ENCODE measurements at places on chromosomes 6 and 20. TPM values are rescaled to one million over a fixed set of nuclear protein-coding genes. Genes with fewer than 3 reads are reported as not detected.

DNA sequence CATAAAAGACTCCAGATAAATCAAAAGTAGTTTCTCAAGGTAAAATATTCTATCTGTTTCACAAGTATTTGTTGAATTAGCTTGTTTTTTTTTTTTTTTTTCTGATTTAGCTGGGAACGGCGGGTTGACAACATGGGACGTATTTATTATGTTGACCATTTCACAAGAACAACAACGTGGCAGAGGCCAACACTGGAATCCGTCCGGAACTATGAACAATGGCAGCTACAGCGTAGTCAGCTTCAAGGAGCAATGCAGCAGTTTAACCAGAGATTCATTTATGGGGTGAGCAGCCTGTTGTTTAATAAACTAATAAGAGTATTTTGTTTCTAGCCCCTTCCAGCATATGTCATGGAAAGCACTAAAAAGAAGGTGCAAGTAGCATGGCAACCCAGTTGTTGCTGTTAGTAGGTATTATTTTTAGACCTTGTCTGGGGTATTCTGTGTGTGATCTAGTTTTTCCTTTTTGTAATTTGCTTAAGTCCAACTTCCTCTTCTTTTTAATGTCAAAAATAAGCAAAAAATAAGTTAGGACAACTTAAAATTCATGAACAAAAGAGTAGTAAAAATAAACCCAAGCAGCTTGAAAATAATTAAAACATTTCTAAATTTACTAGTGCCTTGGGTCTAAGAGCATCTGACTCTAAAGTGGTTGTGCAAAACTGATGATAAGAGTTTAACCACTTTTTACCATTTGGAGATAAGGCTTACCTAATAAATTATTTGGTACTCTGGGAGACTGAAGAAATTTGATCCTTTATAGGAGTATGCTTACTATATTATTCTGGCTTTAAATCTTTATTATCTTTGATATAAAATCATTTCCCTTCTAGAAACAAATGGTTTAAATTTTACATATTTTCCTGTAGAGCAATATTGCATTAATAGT lies 70.8 kb upstream of the DYNLRB1 start:
- no peak for DNase-seq

The TPBG gene
- 5.8 TPM for total RNA-seq

- peak; percentile 90 for DNase-seq
These were observed 90.7 kb upstream of the ARID1B start for GRCh38 chr6:156686301-156686994.

- DNase-seq: no peak
These were observed 78.9 kb upstream of the ISM1 start for GRCh38 chr20:13142143-13142542.

The ZC3H12D gene
- 0.13 TPM for total RNA-seq

The MRPL14 gene
- 60.0 TPM for total RNA-seq

GRCh38 chr6:85537055-85537494 lies 56.6 kb downstream of the SNX14 start:
- DNase-seq: peak; percentile 23

- no peak for DNase-seq
These were observed 102.0 kb downstream of the HIVEP1 start for GRCh38 chr6:12114055-12114503.

- DNase-seq: no peak
These were observed 16.7 kb upstream of the LMBRD1 start for GRCh38 chr6:69813508-69813907.

The CNKSR3 gene
- 6.7 TPM for total RNA-seq

- DNase-seq: no peak
These were observed 104.7 kb upstream of the RREB1 start for GRCh38 chr6:7003041-7003440.

GRCh38 chr20:31605902-31606803 lies 1.1 kb downstream of the ID1 start:
- DNase-seq: no peak

The MICB gene
- total RNA-seq: 4.9 TPM

The KIF25 gene
- total RNA-seq: 0.51 TPM

DNA sequence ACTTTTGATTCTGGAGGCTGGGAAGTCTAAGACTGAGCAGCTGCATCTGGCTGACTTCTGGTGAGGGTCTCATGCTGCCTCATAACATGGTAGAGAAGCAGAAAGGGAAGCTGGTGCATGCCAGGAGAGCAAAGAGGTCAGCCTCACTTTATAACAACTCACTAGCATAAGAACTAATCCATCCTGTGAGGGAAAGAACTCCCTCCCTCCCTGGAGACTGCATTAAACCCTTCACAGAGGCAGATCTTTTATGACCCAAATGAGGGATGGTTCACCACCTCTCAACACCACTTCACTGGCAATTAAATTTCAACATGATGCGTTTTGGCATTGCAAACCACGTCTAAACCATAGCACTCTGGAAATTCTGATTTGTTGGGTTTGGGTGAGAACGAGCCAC lies 33.9 kb downstream of the STXBP5 start:
- DNase-seq: no peak

DNA sequence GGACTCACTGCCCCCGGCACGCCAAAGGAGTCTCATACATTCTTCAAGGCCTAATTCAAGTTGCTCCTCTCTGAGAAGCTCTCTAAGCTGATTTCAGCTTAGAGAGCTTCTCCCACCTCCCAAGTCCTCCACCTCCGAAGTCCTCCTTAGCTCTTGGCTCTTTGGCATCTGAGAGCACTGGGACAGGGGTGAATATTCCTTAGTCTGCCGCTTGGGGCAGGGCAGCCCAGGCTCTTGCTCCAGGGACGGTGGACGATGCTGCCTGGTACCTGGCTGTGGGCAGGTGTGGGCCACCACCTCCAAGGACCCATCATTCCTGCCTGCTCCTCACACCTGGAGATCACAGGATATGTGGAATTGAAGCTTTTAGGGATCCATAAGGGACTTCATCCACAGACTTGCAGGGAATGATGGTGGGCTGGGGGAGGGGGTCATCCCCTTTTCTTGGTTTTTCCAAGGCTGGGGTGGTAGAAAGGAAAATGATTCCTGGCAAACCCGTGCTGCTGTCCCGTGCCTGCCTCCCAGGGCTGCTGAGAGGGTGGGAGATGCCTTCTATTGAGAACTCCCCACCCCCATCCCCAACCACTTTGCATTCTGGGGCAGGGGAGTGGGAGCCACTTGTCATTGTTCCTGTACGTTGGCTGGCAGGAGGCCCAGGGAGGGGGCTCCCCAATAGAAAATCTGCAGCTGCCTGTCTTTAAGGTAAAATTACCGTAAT lies 57.4 kb downstream of the ARHGAP40 start:
- peak; percentile 57 for DNase-seq

GRCh38 chr6:188821-189655 lies 103.2 kb upstream of the DUSP22 start:
- peak; percentile 94 for DNase-seq

GRCh38 chr6:52317841-52318581 lies 33.5 kb upstream of the MCM3 start:
- DNase-seq: peak; percentile 22

DNA sequence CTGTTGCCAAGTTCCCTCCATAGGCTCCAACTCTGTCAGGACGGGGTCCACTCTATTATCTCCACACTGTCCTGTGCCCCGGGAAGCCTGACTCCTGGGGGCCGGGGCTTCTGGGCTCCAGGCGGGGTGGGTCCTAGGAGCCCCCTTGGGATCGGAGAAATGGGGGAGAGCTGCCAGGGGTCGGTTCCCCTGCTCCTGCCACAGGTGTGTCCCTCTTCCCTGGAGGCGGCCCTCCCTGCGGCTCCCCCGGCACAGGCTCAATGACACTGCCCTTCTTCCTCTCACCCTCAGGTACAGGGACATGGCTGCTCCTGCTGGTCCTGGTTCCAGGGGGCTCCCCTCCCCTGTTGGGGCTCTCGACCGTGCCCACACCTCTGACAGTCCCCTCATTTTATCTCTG lies 110.0 kb downstream of the DHX35 start:
- DNase-seq: no peak

GRCh38 chr20:9969626-9970025 lies 65.2 kb upstream of the ANKEF1 start:
- no peak for DNase-seq

The RNF39 gene
- total RNA-seq: not detected

Measured in SK-MEL-5 (cell line).